ENCODE measurements at places on chromosomes 4 and X. TPM values are rescaled to one million over a fixed set of nuclear protein-coding genes. Genes with fewer than 3 reads are reported as not detected.

Gene TEC
- 1.0 TPM for total RNA-seq

Gene RAB40AL
- 0.33 TPM for total RNA-seq

Gene CXCL8
- total RNA-seq: 8.6 TPM

Gene LRRC66
- 0.34 TPM for total RNA-seq

Gene DAPP1
- not detected for total RNA-seq
